ENCODE measurements at places on chromosomes 2 and 18. TPM values are rescaled to one million over a fixed set of nuclear protein-coding genes. Genes with fewer than 3 reads are reported as not detected.

GALNT3 gene
- 1.0 TPM for total RNA-seq

ALLC gene
- not detected for total RNA-seq

TMEM185B gene
- total RNA-seq, result 16.7 TPM

NTSR2 gene
- total RNA-seq, result not detected

SLC5A7 gene
- under 0.01 TPM for total RNA-seq
